ENCODE measurements at places on chromosomes 1 and 21.
A peak's percentile ranks its signal among the peaks of the same experiment; 100 is the strongest.

- DNase-seq, result no peak
Observed at GRCh38 chr1:213571843-213572242, 415.9 kb upstream of the PROX1 start.

GRCh38 chr1:215606564-215607168 lies 39.6 kb downstream of the KCTD3 start:
- peak; percentile 25 for DNase-seq

- DNase-seq, result no peak
Observed at GRCh38 chr1:211231873-211232272, 27.3 kb upstream of the RCOR3 start.

- DNase-seq, result peak; percentile 81
Observed at GRCh38 chr21:34630536-34631143, 15.7 kb upstream of the RCAN1 start.

DNA sequence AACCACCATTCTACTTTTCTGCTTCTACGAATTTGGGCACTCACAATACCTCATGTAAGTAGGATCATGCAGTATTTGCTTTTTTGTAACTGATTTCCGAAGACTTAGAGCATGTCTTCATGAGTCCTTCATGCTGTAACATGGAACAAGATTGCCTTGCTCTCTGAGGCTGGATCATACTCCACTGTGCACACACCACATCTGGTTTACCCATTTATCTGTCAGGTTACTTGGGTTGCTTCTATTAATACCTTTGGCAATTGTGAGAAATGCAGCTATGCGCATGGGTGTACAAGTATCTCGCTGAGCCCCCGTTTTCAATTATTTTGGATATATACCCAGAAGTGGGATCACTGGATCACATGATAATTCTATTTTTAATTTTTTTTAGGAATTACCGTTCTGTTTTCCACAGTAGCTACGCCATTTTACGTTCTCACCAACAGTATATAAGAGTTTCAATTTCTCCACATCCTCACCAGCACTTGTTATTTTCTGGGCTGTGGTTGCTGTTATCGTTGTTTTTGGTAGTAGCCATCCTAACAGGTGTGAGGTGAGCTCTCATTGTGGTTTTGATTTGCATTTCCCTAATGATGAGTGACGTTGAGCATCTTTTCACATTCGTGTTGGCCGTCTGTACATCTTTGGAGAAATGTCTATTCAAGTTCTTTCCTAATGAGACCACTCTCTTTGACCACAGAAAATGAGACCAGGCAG lies 10.7 kb upstream of the SLC2A5 start:
- DNase-seq, result no peak

DNA sequence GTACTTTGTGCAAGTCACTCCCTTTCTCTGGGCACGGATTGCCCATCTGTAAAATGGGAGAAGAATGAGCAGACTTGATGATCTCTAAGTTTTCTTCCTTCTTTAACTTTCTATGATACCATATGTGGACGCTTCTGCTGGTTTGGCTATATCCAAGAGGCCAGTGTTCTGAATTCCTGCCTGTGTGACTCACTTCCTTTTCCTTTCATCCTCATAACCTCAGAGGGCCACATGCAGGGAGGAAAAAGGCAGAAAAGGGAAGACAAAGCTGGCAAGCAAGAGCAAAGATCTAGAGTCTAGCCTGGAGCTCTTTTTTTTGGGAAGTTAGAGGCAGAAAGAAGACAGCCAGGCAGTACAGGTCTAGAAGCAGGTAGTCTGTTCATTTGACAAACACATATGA lies 151.2 kb downstream of the OMA1 start:
- DNase-seq, result peak; percentile 86

- DNase-seq, result no peak
Observed at GRCh38 chr1:150836129-150836773, 28.2 kb upstream of the CTSK start.

DNA sequence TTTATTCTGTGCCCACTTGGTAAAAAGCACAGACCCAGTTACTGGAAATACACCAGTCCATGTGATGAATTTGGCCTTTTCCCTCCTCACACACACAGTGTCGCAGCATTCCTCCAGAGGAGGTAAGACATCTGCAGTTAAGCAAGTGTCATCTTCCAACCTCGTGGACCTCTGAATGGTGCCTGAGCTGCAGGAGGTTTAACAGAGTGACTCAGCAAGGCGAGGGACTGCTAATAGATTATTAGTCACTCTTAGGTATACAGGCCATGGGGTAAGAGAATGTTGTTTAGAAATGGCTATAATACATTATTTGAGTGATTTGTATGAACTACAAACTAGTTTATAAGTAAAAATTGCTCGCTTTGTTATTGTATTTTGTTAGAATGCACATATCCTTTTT lies 8.6 kb upstream of the LRRC8B start:
- DNase-seq, result peak; percentile 16

DNA sequence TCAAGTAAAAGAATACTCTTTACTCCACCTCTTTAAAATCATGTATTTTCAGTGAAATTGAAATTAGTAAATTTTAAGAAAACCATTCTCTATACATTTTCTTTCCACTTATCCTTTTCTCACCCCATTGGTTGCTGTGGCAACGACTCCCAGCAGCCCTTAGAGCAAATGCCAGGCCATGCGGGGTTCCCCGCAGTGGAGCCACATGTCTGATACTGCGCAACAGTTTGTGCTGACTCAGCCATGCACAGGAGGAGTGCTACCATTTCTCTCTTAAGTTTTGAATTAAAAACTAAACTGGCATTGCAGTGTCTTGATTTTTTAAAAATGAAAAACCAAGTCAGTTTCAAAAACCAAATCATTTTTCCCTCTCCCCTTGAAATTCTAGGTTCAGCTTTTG lies 214.1 kb upstream of the L1TD1 start:
- DNase-seq, result no peak

- no peak for DNase-seq
Observed at GRCh38 chr1:200163911-200164310, 136.4 kb downstream of the NR5A2 start.

GRCh38 chr1:68149110-68149798 lies 83.1 kb downstream of the WLS start:
- DNase-seq, result no peak

- peak; percentile 89 for DNase-seq
Observed at GRCh38 chr1:182143154-182143657, 81.7 kb upstream of the ZNF648 start.

- no peak for DNase-seq
Observed at GRCh38 chr1:207034208-207034607, 1.7 kb upstream of the C1orf116 start.

All from GM03348 (cell line).